ENCODE measurements at places on chromosomes 1 and 21. TPM values are rescaled to one million over a fixed set of nuclear protein-coding genes. Genes with fewer than 3 reads are reported as not detected.

RGL1 gene
- total RNA-seq = 33.9 TPM

PAFAH2 gene
- total RNA-seq = 5.5 TPM

FCGR1A gene
- not detected for total RNA-seq

HTR6 gene
- total RNA-seq = not detected

ID3 gene
- 250 TPM for total RNA-seq

CHI3L2 gene
- 1.4 TPM for total RNA-seq

MSH4 gene
- 0.46 TPM for total RNA-seq

KCNK2 gene
- 3.1 TPM for total RNA-seq

HSD3B1 gene
- not detected for total RNA-seq

WNT9A gene
- total RNA-seq = 0.37 TPM

Measured in smooth muscle cell of bladder (primary cell).